Fibroblast of villous mesenchyme (primary cell): ENCODE measurements at places on chromosomes 4 and X.

DNA sequence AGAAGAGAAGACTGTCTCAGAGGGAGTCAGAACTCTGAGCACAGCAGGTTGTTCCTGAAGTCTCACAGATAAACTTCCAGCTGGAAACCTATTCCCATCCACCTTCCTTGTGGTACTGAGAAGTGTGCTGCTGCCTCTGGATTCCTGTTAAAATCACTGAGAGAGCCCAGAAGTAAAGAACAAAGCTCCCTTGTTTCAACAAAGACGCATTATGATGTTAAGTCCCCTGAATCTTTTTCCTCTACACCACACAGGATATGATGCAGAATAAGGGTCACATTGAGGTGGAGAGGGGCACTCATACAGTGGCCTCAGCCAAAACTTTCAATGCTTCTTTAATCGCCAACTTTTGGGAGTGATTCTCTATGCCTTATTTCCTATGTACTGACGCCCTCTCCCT lies 321.0 kb downstream of the OPHN1 start:
- no peak for DNase-seq

DNA sequence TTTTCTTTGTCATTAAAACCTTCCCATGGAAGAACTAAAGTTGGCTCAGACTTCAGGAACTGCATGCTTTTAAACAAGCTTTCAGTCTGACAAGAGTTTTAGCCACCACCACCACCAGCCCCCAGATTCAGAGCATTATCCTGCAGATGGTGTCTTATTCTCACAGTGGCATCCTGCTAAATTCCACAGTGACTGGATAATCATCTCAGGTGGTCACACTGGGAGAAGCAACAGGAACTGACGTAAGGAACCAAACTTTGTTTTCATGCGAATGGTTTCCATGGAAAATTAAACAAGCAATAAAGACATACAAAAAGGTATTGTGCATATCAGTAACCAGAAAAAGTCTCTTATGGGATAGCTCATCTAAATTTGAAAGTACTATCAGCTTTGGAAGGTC lies 370.7 kb downstream of the FBXW7 start:
- DNase-seq: no peak

DNA sequence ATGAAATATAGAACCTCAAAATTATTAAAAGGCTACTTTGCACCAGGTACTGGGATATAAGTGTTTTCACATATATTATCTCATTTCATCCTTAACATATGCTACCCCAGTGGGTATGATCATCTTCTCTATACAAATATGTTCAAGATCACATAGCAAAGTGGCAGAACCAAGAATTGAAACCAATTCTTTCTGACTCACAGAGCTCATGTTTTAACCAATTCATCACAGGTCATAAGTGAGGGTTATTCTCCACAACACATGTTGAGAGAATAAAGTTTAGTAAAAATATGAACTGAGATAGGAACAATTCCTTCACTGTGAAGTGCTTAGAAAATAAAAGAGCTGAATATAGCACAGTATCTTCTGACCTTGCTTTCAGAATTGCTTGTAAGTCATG lies 442.9 kb upstream of the RASGEF1B start:
- DNase-seq: no peak

- no peak for DNase-seq
These were observed 163.8 kb downstream of the ATRX start for GRCh38 chrX:77622233-77622632.

- DNase-seq: peak; percentile 10
These were observed 59.8 kb upstream of the MAML3 start for GRCh38 chr4:140213749-140214148.

GRCh38 chrX:94831364-94831763 lies 1157.4 kb downstream of the FAM133A start:
- peak; percentile 1 for DNase-seq

- DNase-seq: no peak
These were observed 23.2 kb upstream of the SOD3 start for GRCh38 chr4:24772061-24772705.

- no peak for DNase-seq
These were observed 93.7 kb downstream of the MXRA5 start for GRCh38 chrX:3252744-3253143.

DNA sequence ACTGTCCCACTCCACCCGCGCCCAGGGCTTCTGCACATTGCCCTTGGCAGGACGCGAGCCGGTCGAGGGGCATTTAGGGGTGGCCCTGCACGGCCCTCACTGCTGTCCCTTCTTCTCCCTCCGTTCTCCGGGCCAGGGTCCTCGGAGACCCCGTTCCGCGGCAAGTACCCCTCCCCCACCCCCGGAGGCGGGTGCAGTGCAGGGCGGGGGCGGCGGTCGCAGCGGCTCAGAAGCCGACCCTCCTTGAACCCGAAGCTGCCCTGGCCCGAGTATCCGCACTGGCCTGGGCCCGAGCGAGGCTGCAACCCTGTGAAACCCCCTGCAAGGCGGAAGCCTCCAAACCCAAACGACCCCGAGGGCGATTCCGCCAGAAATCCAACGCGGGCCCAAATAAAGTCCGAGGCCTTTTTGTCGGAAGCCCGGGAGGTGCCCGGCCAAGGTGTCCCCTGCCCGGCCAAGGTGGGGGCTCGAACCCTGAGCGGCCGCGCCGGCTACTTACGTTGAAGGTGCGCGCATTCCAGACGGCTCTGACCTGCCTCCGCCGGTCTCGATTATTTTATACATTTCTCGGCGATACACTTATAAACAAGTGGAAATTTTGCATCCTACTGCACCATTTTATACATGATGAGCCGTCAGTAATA lies 53.1 kb upstream of the TMEM33 start:
- no peak for DNase-seq

GRCh38 chrX:148909758-148910157 lies 409.3 kb downstream of the AFF2 start:
- DNase-seq: no peak
